ENCODE measurements at places on chromosomes 5 and 9.

- peak; percentile 33 for DNase-seq
These were observed at the start of gene CAPSL for GRCh38 chr5:35938568-35939227. TSS of gene CAPSL (minus strand) at chr5:35938622. CDS start at chr5:35921120, 17,502 bp downstream.

GRCh38 chr5:154652746-154653417 is 102.3 kb upstream of the LARP1 start:
- no peak for DNase-seq

DNA sequence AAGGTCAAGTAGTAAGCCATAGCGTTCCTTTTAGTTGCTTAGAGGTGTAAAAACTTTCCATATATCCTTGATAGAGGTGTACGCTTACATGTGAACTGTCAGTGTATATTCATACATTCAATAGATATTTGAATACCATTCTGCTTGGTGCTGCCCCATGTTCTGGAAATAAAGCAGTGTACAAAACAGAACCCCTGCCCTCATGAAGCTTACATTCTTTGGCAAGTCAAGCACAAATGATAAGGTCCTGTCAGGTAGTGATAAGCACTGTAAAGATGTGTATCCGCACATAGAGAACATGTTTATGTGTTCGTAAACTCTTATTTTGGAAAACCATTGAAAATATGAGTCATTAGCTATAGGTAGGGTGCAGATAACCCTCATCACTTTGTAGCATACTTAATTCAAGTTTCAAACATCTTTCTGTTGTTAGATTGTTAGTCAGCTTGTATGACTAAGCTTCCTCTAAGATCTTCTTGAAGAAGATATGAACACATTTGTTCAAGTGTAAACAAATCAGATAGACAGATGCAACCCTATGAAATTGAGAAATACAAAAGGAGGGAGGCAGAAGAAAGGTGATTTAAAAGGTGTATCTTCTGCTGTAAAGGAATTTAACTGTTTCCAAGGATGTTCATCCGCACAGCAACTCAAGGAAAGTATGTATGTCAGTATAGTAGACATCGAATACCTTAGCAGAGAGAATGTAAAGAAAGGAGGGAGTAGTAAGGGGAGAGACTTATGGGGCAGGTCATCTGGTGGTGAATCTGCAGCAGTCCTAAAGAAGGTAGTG is 1.6 kb downstream of the GTF3C4 start:
- no peak for DNase-seq

DNA sequence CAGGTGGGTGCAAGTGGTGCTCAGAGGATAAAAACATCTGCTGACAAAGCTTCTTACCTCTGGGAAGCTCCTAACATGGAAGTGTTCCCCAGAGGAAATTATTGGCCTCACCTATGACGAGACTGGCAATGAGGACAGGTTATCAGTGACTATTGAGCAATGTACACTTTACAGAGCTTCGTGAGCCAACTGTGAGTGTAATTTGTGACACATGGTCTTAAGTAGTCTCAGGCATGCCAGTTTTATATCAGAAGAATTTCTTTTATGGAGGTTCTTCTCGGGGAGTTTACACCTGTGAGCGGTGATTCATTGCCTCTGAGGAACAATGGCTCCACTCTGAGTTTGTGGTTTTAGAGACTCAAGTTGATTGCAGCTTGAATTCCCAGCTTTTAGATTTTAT is 11.3 kb downstream of the ANKDD1B start:
- no peak for DNase-seq

DNA sequence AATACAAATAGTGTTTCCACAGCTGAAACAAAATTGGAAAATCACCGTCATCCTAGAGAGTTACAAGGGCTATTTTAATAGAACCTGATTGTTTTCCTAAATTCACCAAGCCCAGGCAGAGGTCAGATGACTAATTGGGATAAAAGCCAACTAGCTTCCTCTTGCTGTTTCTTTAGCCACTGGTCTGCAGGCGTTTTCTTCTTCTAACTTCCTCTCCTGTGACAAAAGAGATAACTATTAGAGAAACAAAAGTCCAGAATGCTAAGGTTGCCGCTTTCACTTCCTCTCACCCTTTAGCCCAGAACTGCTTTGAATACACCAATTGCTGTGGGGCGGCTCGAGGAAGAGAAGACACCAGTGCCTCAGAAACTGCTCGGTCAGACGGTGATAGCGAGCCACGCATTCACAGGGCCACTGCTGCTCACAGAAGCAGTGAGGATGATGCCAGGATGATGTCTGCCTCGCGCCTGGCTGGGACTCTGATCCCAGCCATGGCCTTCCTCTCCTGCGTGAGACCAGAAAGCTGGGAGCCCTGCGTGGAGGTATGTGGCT is at the start of gene TLR4:
Gene TLR4, plus strand, starts transcription at position 380 of the 552 bp plus-strand sequence. Its CDS starts 70 bp downstream, at position 450.
- peak; percentile 31 for DNase-seq

DNA sequence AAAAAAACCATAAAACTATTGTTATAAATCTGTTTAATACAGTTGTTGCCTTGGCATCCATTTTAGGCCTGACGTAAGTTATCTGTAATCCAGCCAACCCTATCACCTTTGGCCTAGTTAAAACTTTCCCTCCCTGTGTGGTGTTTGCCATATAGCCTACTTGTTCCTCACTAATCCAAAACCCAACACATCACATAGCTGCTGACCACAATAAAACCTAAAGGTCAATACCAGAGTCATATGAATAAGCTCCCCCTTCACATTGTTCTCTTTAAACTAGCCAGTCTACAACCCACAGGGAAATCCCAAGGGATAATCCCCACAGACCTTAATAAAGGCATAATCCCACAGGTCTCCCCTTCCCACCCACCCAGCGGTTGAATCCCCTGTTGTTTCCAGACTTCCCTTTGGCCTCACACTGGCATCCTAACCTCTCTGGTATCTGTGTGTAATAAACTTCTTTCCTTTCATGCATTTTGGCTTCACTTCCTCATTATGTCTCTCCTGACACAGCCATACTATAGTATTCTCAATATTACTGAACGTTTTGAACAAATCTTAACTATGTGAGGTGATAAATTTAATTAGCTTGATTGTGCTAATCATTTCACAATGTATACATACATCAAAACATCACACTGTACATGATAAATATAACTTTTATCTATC is 50.8 kb downstream of the DTWD2 start:
- DNase-seq, result no peak

DNA sequence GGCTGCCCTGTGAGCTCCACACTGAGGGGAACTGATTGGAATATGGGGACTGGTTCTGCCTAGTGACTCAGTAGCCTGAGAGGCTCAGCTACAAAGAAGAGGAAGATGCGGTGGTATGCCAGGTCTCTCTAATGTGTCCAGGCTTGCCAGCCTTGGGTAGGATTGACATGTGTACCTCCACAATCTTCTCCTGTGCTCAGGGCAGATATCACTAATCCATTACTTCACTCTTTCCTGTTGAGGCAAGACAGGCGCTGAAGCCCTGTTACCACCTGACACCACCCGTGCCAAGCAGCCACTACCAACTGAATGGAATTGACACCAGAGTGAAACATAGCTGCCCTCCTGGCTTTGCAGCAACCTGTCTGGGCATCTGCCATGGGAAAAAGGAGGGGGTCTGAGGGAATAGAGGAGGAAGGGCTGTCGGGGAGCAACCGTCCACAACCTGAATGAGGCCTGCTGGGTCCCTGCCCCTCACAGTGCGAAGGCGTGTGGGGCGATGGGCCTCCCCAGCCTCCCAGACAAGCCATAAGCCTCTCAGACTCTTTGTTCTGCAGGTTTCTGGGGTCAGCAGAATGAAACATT is 114.7 kb upstream of the CXCL14 start:
- no peak for DNase-seq

- no peak for DNase-seq
These were observed 102.6 kb downstream of the XRCC4 start for GRCh38 chr5:83179966-83180365.

- no peak for DNase-seq
These were observed 290.2 kb downstream of the DMRT2 start for GRCh38 chr9:1340390-1340789.

DNA sequence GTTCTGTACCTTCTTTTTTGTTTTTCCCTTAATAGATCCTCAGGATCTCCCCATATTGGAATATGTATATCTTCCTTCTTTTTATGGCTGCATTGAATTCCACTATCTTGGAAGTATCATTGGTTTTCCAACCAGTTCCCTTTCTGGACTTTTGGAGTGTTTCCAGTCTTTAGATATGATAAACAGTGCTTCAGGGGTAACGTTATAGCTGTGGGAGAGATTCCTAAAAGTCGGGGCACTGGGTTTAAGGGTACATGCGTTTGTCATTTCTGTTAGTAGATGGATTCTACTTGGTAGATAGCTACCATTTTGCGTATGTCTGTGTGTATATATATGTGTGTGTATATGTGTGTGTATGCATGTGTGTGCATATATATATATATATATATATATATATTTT is 42.0 kb downstream of the EXOSC2 start:
- no peak for DNase-seq

- no peak for DNase-seq
These were observed 65.4 kb upstream of the SPOCK1 start for GRCh38 chr5:137564398-137564961.

- DNase-seq, result no peak
These were observed 70.8 kb upstream of the FAM174A start for GRCh38 chr5:100464418-100464817.

DNA sequence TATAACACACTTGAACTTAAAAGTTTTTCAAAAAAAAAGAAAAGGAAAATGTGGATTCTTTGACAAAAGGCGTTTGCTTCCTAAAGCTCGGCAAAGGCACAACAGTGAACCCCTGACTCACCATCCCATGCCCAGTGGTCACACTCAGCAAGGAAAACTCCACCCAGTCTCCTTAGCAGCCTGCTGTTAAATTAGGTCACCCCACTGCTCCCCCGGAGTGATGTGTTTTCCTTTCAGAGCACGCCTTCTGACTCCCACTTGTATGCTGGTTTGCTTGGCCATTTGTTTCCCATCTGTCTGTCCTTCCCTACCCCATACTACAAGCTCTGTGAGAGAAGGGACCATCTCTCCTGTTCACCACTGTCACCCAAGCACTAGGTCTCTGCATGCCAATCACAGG is 23.8 kb downstream of the RETREG1 start:
- DNase-seq, result no peak

GRCh38 chr5:73564675-73565074 is 764 bp downstream of the ANKRA2 start:
- DNase-seq, result peak; percentile 1

DNA sequence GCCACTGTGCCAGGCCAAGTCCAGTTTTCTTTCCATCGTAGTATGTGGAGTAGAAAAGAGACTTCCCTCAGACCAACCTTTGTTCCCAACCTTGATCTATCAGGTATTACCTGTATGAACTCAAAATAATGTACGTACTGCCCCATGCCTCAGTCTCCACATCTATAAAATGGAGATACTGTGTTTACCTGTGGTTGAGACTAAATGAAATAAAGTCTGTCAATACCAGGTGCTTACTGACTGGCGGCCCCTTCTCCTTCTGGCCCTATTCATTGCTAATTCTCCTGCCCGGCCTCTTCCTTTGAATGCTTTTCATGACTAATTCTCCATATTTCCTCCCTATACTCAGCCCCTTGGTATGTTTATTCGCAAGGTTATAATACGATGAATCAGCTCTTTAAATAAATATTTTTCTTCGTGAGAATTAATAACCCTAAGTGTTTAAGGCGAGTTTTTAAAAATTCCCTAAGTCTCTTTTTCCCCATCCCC is 89.6 kb upstream of the BASP1 start:
- DNase-seq, result no peak

DNA sequence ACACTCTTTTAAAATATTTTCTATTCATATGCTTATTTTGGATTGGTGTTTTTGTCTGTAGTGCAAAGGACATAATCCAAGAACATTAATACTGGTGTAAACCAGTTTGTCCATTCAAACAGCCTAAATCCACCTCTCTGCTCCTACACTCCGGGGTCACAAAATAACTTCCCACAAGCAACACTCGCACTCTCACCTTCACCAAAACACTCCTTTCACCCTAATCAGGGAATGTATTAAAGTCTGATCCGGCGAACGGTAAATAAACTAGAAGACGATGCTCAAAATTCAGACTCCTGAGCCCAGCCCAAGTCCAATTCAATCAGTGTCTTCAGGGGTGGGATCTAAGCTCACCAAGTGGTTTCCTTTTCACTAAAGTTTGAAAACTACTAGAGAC is 649 bp downstream of the AP3B1 start:
- DNase-seq, result no peak

- no peak for DNase-seq
These were observed 1252.5 kb downstream of the EFNA5 start for GRCh38 chr5:106418196-106418595.

All from nucleus accumbens (tissue), 56 donors.